ENCODE measurements at places on chromosomes 6 and 20. TPM values are rescaled to one million over a fixed set of nuclear protein-coding genes. Genes with fewer than 3 reads are reported as not detected.
A peak's percentile ranks its signal among the peaks of the same experiment; 100 is the strongest.

DNA sequence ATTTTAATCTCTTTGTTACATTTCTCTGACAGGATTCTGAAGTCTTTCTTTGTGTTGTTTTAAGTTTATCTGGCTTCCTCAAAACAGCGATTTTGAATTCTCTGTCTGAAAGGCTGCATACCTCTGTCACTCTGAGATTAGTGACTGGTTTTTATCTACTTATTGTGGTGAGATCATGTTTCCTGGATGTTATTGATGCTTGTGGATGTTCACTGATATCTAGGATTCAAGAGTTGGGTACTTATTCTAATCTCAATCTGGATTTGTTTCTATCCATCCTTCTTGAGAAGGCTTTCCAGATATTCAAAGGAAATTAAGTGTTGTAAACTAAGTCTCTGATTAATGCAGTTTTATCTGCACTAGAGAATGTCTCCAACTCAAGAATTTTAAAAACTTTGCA lies 1076.1 kb upstream of the ADGRB3 start:
- DNase-seq = no peak

- DNase-seq = peak; percentile 66
These were observed 1.4 kb downstream of the C6orf132 start for GRCh38 chr6:42140756-42141602.

DNA sequence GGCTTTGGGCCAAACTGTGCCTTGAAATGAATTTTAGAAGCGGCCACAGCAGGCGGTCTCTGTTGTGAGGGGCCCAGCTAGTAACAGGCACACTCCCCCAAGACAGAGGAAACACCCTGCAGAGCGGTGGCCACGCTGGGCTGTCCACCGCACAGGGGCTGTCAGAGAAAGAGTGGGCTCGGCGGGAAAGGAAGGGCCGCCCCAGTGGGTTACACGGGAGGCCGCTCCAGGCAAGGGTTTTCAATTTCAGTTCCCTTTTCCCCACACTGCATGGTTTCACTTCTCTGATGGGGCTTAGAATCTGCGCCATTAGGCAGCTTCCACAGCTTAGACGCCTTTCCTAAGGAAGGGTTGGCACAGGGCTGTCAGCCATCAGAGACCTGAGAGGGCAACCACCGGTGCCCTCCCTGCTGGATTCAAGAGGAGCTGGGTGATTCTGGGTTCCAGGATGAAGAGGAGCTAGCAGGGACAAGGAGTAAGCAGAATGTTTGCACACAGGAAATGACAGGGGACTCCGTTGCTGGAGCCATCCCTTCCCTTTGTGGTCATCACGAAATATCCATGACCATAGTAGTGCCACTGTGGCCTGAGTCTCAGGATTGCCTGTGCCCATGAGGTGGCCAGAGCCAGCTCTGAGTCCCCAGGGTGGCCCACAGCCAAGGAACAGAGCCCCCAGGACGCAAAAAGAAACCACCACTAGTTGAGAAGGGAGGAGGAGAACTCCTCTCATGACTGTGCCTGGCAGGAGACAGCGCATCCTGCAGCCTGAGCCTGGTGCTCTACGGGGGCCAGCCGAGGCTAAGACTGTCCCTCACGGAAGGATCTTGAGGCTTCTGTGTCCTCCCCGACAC lies 282.7 kb downstream of the NRN1 start:
- DNase-seq = no peak

DNA sequence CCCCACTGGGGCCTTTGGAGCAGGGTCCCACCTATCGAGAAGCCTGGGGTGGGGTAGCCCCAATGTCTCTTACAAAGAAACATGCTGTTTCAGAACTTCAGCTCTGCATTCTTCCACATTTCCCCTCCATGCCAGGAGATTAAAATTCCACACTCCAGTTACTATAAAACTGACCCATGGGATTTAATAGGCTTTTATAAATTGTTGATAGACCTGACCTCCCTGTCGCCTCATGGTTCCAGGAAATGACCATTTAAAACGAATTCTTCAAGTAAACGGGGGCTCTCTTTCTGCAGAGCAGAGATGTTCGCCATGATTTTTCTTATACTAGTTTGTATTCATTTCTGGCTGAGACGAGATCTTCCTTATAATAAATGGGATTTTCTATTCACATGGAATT lies 19.3 kb downstream of the RIN2 start:
- DNase-seq = no peak

- no peak for DNase-seq
These were observed 1.0 kb downstream of the BFSP1 start for GRCh38 chr20:17530153-17530552.

The SNPH gene
- 1.8 TPM for total RNA-seq

DNA sequence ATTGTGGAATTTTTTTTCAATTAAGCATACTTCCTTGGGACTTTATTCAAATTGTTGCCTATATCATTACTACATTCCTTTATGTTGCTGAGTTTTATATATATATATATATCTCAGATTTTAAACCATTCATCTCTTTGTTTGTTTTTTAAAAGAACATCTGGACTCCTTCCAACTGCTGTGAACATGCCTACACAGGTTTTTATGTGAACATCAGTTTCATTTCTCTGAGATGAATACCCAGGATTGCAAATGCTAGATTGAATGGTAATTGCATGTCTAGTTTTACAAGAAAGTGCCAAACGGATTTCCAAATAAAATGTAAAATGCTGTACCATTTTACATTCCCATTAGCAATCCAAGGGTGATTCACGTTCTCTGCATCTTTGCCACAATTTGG lies 1289.3 kb downstream of the HACE1 start:
- DNase-seq = peak; percentile 56

The AGPAT1 gene
- total RNA-seq = 9.0 TPM

The RSPH9 gene
- total RNA-seq = 0.13 TPM

GRCh38 chr6:22530506-22530905 lies 38.9 kb upstream of the HDGFL1 start:
- DNase-seq = no peak

Measured in bronchial epithelial cell (primary cell).